ENCODE measurements at places on chromosomes 2 and 18. TPM values are rescaled to one million over a fixed set of nuclear protein-coding genes. Genes with fewer than 3 reads are reported as not detected.

RND3 gene
- total RNA-seq, result not detected

CUL3 gene
- total RNA-seq, result 120 TPM

PIEZO2 gene
- not detected for total RNA-seq

DNA sequence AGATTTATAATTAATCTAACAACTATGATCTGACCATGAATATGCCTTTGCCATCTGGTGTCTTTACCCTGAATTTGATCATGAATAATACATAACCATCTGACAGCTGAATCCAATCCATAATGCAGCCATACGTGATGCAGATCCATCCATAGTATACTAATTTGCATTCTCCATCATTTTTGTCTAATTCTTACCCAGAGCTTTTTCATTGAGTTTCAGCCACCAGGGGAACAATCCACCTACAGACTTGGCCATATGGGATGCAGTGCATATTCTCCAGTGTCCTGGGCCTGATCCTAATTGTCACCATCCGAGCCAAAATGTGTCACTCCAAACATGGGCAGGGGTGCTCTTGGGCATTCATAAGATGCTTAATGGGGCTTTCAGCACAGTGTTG lies 227.2 kb upstream of the CRIM1 start:
- no peak for DNase-seq

DNA sequence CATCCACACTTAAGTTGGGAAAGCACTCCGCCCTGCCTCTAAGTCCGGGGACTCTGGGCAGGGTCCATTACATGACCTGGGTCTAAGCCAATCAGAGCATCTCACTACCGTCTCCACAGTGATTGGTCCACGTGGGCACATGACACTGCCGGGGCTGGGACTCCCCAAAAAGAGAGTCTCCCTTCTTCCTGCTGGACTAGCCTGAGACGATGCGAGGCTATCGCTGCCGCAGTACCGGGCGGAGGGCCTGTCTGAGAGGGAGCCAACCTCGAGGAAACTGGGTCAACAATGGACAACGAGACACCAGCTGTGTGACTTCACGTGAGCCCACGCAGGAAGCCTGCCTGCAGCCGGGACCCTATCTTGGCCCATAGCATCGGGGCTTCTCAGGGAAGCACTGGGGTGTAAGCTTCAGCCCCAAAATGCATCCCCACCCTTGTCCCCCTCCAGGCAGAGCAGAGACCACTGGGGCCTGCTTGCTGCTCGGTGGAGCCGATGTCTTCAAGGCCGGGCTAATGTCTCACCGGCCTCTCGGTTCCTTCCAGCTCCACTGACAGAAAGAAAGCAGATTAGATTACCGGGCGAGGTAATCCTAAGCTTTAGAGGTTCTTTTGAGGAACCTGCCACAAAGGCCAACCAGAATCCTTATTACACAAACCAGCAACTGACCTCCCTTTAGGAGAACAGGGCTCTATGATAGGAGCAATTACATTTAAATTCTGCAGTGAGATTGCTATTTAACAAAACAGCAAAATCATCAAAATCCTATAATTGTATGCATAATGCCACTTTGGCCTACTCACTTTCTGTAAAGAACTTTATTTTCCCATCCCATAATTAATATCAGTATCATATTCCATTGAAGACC lies 21.3 kb upstream of the COPS8 start:
- DNase-seq, result no peak

DNA sequence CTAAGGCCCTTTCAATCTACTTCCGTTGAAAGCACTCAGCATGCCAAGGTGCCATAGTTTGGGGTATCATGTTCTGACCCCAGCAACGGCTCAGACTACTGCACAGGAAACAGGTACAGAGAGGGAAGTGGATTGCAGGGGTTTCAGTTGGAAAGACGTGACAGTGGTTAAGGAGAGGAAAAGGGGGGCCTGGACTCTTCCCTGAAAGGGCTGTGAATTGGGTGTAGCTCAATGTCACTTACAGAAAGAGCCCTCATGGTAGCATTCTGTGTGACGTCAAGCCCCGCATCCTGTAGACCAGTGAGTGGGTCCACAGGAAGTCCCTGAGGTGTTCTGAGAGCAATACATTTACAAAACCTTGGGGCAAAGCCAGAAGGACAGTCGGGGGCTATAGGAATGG lies 121.5 kb upstream of the GYPC start:
- DNase-seq, result no peak

GRCh38 chr2:43005975-43006833 lies 213.8 kb upstream of the HAAO start:
- DNase-seq, result no peak

DNA sequence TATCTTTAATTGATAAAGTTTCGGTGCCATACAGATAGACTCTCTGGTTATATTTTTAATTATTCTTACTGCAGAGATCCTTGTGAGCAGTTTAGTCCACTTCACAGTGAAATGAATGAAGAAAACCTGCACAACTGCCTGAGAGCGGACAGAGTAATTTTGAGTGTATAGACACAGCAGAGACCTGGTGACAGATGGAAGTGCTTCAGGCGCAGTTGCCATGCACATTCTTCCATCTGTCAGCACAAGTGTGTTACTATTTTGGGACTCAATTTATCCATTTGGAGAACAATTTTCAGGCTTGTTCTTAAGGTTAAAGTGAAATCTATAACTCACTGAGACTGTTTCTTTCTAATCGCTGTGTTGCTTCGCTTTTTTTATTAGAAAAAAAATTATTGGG lies 147.8 kb upstream of the SPHKAP start:
- no peak for DNase-seq

- no peak for DNase-seq
These were observed 1.4 kb downstream of the RPRD1A start for GRCh38 chr18:36066001-36066400.

DNA sequence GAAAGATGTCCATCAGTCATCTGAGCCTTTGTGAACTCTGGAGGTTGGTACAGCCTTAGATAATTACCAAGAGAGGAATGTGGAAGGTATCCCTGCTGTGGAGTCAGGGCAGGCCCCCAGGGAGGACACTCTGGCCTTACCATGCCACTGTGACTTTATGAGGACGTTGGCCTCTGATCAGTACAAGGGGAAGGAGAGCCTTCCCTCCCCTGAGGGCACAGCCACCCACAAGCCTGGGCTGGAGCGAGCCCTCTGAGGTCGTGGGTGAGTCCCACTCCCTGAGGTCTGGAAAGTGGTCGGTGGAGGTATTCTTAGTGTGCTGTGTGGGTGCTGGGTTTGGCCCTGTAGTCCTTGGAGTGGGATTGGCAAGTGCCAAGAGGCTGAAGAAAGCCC lies 91.6 kb downstream of the STPG4 start:
- no peak for DNase-seq

DNA sequence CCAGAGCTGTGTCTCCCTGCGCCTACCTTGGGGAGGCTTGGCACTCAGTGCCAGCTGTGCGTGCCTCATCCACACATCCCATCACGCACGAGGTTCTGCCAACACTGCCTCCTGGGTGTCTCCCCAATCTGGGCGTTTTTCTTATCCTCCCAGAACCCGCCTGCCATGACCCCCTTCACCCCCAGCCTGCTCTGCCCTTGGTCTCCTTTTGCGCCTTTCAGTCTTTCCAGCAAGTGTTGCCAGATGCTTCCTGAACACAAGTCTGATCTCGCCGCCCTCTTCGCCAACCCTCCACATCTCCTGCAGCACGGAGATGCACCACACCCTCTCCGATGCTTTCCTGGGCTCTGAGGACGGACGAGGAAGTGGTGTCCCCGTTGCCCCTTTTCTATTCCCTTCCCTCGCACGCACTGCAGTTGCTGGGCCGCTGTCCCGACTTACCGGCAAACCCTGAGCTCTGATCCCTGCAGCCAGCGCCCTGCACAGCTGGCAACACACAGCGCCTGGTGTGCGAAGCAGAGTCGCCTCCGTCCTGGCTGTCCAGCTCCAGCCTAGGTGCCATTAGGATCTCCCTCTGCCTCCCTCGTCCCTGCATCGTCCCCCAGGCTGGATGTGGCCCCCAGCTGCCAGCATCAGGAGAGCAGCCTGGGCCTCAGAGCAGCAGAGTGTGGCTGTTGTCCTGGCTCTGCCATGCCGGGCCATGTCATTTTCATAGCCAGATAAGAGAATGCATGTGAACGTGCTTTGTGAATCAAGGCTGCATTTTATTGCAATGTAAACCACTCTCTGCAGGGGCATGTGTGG lies 22.6 kb upstream of the ALLC start:
- DNase-seq, result no peak

- no peak for DNase-seq
These were observed 379.0 kb downstream of the SETBP1 start for GRCh38 chr18:45059695-45060094.

DNA sequence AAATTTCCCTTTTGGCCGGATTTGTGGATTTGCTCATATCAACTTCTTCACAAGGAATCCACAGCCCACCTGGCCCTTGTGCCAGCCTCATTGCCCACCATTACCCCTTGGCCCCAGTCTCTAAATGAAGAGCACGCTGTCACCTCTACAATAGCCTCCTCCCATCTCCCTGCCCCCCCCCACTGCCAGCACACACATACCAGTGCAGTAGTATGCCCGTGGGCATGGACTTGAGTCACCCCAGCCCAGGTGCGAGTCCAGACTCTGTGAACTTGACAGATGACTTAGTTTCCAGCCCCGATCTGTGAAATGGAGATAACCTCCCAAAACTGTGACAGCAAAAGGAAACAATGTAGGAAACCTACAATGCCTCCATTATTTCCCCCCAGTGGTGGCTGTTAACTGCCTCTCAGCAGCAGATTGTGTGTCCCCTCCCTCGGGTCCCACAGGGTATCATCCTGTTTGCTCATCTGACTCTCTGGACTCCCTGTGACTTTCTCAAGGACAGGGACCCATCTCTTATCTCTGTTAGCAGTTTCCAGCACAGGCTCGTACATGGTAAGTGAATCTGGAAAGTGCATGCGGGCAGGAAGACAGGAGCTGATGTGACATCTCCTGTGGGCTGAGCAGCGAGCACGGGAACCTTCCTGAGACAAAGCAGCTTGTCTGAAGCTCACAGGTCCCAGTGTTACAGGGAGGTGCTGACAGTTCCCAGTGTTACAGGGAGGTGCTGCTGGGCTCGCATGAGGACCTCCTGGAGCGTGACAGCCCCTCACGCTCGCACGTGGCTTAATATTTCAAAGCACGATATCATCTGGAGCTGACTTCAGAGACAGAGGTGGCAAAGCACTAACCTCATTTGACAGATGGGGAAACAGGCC lies 4.2 kb upstream of the TMEM185B start:
- DNase-seq, result no peak

DNA sequence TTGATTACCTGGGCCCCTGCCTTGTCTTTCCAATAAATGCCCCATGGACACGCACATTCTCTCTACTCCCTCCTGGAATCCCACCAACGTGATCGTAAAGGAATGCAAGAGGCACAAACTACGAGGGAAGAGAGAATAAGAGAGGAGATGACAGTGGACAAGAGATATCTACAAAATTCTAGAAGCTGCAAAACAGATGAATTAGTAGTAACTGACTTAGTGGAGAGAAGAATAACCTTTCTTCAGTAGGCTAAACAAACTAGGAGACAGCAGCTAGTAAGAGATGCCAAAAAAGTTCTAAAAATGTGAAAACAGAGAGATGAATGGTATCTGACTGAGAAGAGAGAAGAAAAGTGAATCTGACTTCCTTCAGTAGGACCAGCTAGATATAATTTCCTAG lies 43.5 kb upstream of the MYCN start:
- no peak for DNase-seq

GRCh38 chr18:58256316-58257080 lies 212.5 kb downstream of the NEDD4L start:
- no peak for DNase-seq
